Keratinocyte (primary cell): ENCODE measurements at places on chromosomes 5 and 9.
A peak's percentile ranks its signal among the peaks of the same experiment; 100 is the strongest.

DNA sequence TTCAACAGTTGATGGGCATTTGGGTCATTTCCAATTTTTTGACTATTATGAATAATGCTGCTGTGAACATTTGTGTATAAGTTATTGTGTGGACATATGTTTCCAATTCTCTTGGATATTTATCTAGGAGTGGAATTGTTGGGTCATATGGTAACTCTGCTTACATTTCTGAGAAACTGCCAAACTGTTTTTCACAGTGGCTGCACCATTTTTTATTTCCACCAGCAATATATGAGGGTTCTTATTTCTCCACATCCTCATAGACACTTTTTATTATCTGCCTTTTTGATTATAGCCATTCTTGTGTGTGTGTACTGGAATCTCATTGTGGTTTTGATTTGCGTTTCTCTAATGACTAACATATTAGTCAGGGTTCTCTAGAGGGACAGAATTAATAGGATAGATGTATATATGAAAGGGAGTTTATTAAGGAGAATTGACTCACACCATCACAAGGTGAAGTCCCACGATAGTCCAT is 14.7 kb upstream of the MED27 start:
- H3K27ac ChIP-seq, result no peak overlapping the region
- peaks cover 13% of the 10 kb centered on the region for H3K27me3 ChIP-seq
- peaks cover 12% of the 10 kb centered on the region for H3K4me1 ChIP-seq

GRCh38 chr9:16526380-16526779 is 344.1 kb downstream of the BNC2 start:
- H3K4me1 ChIP-seq, result peaks cover 33% of the 10 kb centered on the region
- H3K4me3 ChIP-seq, result no peak overlapping the region
- no peak overlapping the region for H3K27ac ChIP-seq

DNA sequence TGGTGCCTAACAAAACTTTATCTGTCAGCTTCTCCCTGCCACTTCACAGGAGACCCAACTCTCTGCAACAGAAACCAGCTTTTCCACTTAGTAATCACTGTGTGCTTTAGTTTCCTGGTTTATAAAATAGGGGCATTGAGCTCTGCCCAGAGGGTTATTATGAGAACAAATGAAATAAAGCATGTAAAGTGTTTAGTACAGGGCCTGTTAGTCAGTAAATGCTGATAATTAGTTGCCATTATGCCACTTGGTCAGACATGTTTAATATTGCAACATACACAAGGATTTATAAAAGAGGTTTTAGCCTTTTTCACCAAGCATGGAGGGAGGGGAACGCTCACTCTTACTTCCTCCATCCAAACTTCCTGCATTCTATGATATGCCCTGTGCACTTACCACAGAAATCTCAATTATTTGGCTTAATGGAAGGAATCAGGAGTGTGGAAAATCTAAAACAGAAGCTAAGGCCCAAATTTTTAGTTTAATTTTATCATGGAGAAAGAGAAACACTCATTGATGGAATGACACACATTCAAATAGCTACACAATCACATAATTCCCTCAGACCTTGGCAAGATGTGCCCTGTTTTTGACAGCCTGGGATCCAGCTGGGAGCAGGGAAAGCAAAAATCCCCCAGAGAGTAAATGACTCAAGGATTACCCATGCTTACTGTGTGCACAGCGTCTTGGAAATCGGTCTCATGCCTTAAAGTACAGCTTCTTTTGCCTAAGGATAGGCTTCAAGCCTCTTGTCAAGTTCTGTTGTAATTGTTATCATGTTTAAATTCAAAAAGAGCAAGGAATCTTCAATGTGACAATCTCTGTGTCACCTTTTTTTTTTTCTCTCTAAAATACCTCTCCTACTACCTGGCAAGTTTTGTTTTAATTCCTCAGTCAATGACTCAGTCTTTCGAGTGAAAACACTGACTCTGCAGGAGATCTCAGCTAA is 34.0 kb downstream of the ZNF474 start:
- peak overlapping the region; percentile 89 for H3K27ac ChIP-seq
- H3K4me1 ChIP-seq, result peaks cover 31% of the 10 kb centered on the region
- no peaks in the 10 kb centered on the region for H3K27me3 ChIP-seq

DNA sequence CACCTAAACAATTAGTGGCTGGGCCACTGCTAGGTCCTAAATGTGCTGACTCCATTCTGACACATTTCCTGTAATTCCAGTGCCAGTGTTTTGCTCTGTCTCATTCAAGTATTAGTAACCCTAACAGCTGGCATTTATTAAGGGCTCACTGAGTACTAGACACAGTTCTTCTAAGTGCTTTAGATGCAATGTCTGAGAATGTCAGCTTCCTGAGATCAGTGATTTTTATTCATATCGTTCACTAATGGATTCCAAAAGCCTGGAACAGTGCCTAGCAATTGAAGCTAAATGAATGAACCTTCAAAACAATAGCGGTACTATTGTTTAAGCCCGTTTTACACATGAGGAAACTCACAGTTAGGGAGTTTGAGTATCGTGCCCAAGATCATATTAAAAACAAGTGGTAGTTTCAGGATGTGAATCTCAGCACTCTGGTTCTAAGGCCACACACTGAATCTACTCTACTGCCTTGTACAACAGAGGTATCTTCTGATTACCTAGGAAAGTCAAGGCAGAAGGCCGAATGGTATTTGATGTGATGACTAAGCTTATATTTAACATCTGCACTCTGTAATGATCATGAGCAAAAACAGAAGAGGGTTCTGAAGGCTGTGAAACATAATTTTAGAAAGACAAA is 304.0 kb downstream of the PJA2 start:
- no peak overlapping the region for H3K27ac ChIP-seq
- DNase-seq, result no peak
- no peaks in the 10 kb centered on the region for H3K36me3 ChIP-seq

DNA sequence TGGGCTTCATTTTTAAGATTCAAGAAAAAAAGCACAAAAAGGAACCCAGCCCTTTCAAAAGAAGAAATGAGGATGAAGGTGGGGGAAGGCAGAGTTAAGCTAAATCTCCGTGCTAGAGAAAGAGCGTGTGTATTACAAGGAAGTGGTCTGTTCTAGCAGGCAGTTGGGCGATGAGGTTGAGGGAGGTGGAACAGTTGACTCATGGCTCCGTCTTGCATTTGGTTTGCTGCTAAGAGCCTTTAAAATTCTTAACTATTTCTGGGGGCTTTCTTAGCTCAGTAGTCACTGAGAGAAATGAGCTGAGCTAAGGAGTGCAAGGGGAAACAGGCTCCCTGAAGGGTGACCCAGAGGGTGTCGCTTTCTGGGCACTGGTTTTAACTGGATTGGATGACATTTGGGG is 117.4 kb downstream of the GCNT1 start:
- no peaks in the 10 kb centered on the region for H3K27me3 ChIP-seq
- no peaks in the 10 kb centered on the region for H3K4me1 ChIP-seq
- DNase-seq, result no peak
- H3K36me3 ChIP-seq, result no peaks in the 10 kb centered on the region

- H3K27ac ChIP-seq, result no peak overlapping the region
- peak; percentile 21 for DNase-seq
- H3K27me3 ChIP-seq, result no peaks in the 10 kb centered on the region
- no peak overlapping the region for H3K4me3 ChIP-seq
Observed at GRCh38 chr5:40877371-40877988, 31.8 kb upstream of the C7 start.

DNA sequence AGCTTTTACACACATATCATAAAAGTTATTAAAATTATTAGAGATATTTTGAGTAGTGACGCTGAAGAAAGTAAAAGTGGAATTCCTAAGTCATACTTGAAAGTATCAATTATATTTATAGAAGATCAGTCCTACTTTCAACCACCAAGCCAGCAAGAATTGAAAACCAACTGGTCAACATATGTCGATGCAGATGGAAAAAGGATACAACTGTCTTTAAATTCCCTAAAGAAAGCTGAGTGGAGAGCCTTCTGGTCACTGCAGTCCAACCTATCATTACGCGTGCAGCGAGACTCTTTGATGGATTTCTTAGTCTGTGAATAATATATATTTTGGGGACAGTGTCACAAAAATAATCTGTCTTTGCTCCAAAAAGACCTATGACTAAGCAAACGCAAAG is 15.3 kb downstream of the MEF2C start:
- H3K27me3 ChIP-seq, result no peaks in the 10 kb centered on the region
- DNase-seq, result no peak
- H3K4me1 ChIP-seq, result no peaks in the 10 kb centered on the region
- H3K27ac ChIP-seq, result no peak overlapping the region
- no peaks in the 10 kb centered on the region for H3K36me3 ChIP-seq

DNA sequence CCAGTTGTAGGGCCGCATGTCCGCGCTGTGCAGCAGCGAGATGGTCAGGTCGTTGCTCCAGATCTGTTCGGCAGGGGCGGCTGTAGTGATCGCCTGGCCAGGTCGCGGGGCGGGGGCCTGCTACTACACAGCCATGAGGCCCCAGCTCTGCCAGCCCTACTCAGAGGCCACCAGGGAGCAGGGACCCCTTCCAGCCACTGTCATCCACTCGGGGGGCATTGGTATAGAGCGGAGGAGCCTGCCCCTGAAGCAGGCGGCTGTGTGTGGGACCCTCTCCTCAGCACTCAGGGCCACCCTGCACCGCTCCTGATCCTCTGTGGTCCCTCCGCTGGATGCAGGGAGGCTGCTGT is 1.7 kb downstream of the FBXW5 start:
- H3K36me3 ChIP-seq, result peaks cover 27% of the 10 kb centered on the region
- no peak for DNase-seq
- peaks cover 8% of the 10 kb centered on the region for H3K4me1 ChIP-seq
- H3K27me3 ChIP-seq, result no peaks in the 10 kb centered on the region
- H3K27ac ChIP-seq, result no peak overlapping the region

- H3K27ac ChIP-seq, result no peak overlapping the region
- no peaks in the 10 kb centered on the region for H3K36me3 ChIP-seq
- no peak overlapping the region for H3K4me3 ChIP-seq
- DNase-seq, result no peak
Observed at GRCh38 chr5:150461231-150461630, 11.7 kb upstream of the RPS14 start.

- H3K4me1 ChIP-seq, result no peaks in the 10 kb centered on the region
- no peaks in the 10 kb centered on the region for H3K27me3 ChIP-seq
- H3K27ac ChIP-seq, result no peak overlapping the region
- H3K36me3 ChIP-seq, result no peaks in the 10 kb centered on the region
- DNase-seq, result no peak
Observed at GRCh38 chr9:103872811-103873210, 221.3 kb upstream of the SMC2 start.

DNA sequence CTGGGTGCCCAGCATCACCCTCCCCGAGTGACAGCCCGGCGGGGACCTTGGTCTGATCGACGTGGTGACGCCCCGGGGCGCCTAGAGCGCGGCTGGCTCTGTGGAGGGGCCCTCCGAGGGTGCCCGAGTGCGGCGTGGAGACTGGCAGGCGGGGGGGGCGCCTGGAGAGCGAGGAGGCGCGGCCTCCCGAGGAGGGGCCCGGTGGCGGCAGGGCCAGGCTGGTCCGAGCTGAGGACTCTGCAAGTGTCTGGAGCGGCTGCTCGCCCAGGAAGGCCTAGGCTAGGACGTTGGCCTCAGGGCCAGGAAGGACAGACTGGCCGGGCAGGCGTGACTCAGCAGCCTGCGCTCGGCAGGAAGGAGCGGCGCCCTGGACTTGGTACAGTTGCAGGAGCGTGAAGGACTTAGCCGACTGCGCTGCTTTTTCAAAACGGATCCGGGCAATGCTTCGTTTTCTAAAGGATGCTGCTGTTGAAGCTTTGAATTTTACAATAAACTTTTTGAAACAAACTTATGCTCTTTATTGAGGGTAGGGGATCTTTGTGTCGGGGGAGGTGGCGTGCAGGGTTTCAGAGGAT is 1.3 kb downstream of the GADD45G start:
- H3K4me1 ChIP-seq, result peaks cover 29% of the 10 kb centered on the region
- no peak overlapping the region for H3K27ac ChIP-seq
- peak overlapping the region; percentile 56 for H3K4me3 ChIP-seq

DNA sequence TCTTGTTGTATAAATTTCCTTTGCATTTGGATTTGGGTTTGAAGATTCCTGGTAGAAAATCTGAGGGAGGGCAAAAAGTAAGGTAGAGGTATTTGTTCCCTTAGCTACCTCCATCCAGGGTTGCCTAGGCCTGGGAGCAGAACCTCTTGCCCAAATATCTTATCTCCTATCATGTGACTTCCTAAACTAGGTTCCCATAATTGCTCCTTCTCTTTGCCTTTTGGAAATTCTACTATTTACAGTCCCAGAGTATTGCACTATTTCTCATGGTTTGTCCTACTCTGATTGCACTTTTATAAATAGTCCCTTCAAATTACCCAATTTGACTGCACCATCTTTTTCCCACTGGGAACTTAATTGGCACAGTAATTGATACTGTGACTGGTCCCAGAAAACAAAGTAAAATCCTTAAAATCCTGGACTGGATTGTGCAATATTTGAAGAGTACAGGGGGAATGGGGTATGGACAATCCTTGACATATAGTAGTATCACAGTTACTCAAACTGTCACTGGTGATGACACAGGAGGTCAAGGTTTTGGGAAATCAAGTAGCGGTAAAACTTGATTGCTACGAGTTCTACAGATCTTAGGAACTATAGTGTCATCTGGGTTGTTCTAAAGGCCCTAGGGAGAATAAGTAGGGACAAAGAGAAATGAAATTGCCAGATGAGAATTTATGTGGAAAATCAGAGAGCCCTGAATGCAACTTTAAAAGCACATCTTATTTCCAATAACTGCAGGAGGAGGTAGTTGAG is 31.5 kb upstream of the TMED7 start:
- H3K27me3 ChIP-seq, result no peaks in the 10 kb centered on the region
- no peak overlapping the region for H3K27ac ChIP-seq
- DNase-seq, result no peak
- H3K4me3 ChIP-seq, result no peak overlapping the region

- H3K27me3 ChIP-seq, result no peaks in the 10 kb centered on the region
- H3K4me1 ChIP-seq, result peaks cover 5% of the 10 kb centered on the region
- no peak overlapping the region for H3K27ac ChIP-seq
- peak; percentile 71 for DNase-seq
- H3K36me3 ChIP-seq, result no peaks in the 10 kb centered on the region
Observed at GRCh38 chr5:33008751-33009418, 297.8 kb downstream of the NPR3 start.

GRCh38 chr5:134070725-134071613 is 43.5 kb upstream of the TCF7 start:
- peaks cover 6% of the 10 kb centered on the region for H3K4me1 ChIP-seq
- H3K27me3 ChIP-seq, result peaks cover 19% of the 10 kb centered on the region
- no peaks in the 10 kb centered on the region for H3K36me3 ChIP-seq

- peak; percentile 50 for DNase-seq
- no peaks in the 10 kb centered on the region for H3K36me3 ChIP-seq
- no peak overlapping the region for H3K27ac ChIP-seq
- no peaks in the 10 kb centered on the region for H3K27me3 ChIP-seq
- no peak overlapping the region for H3K4me3 ChIP-seq
Observed at GRCh38 chr5:61969347-61969746, 336.7 kb upstream of the KIF2A start.

GRCh38 chr9:92558612-92559374 is 23.0 kb upstream of the ECM2 start:
- H3K4me1 ChIP-seq, result peaks cover 9% of the 10 kb centered on the region
- H3K36me3 ChIP-seq, result no peaks in the 10 kb centered on the region
- H3K27me3 ChIP-seq, result no peaks in the 10 kb centered on the region
- no peak overlapping the region for H3K4me3 ChIP-seq
- DNase-seq, result no peak
